ENCODE measurements at places on chromosomes 6 and 20. TPM values are rescaled to one million over a fixed set of nuclear protein-coding genes. Genes with fewer than 3 reads are reported as not detected.

GRCh38 chr20:61299618-61300017 lies 47.6 kb downstream of the CDH4 start:
- DNase-seq, result no peak

DNA sequence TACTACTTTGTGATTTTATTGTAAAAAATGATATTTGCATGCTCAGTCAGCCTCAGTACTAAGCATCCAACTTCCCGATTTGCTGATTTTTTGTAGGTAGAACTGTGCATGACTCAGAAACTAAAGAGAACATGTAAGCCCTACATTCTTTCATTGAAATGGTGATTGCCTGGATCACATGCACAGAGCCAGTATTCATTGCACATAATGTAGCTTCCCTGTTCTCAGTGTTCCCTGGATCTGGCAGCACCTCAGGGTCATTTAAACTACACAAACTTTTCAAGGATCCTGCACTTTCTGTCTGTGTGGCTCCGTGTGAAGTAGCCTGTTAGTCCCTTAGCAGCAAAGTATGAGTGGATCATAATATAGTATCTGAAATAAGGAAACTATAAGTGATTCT lies 422.9 kb upstream of the AGPAT4 start:
- DNase-seq, result no peak

SUN5 gene
- not detected for total RNA-seq

DNA sequence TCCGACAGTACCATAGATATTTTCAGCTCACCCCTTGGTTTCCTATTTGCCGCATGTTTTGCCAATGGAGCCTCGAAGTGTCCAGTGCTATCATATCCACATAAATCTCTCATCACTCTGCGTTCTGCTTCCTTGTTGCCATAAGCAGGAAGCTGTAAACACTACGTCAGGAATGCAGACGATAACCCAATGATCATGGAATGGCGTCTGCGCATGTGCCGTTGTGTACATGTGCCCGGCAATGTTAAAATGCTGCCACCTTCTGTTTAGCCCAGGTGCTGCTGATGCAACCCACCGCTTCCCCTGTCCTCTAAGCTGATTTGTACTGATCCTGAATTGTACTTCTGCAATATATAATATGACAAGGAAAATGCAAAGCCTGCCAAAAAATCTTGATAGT lies 607.5 kb downstream of the HDGFL1 start:
- peak; percentile 81 for DNase-seq

- DNase-seq, result no peak
Measured at GRCh38 chr6:27777614-27778355, 134.4 kb downstream of the OR2B2 start.

GRCh38 chr6:71254323-71254722 lies 34.3 kb upstream of the OGFRL1 start:
- no peak for DNase-seq

GRCh38 chr20:17494201-17494600 lies 37.0 kb downstream of the BFSP1 start:
- DNase-seq, result no peak

DNA sequence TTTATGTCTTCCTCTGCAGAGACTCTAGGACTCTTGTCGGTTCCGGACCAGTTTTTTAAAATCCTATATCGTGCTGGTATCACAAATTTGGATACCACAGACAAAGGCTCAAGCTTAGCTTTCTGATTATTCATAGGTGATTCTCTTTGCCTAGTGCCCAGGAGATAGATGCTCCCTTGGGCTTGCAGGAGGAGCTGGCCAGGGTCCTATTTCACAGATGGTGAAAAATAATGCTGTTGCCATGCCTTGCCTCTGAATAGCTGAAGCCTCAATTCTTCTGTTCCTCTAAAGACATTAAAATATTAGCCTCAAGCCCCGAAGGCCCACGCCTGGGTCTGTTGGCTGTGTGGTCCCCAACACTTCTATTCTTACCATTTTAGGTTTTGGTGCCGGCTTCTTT lies 123.9 kb upstream of the BACH2 start:
- no peak for DNase-seq

- DNase-seq, result peak; percentile 58
Measured at GRCh38 chr6:168865-169455, 123.3 kb upstream of the DUSP22 start.

GSTA2 gene
- not detected for total RNA-seq

DNA sequence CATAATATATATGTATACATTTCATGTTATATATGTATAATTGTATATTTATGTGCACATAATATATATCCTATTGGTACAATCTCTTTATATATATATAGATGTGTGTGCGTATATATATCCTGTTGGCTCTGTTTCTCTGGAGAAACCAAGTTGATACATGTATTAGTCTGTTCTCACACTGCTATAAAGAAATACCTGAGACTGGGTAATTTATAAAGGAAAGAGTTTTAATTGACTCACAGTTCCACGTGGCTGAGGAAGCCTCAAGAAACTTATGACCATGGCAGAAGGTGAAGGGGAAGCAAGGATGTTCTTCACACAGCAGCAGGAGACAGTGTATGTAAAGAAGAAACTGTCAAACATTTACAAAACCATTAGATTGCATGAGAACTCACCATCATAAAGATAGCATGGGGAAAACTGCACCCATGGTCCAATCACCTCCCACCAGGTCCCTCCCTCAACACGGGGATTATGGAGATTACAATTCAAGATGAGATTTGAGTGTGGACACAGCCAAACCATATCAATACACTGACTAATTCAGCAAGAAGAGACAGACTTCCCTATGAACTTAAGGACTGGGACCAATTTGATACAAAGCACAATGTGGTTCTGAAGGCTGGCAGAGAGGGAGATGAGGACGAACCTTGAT lies 14.0 kb downstream of the CST3 start:
- no peak for DNase-seq

DNA sequence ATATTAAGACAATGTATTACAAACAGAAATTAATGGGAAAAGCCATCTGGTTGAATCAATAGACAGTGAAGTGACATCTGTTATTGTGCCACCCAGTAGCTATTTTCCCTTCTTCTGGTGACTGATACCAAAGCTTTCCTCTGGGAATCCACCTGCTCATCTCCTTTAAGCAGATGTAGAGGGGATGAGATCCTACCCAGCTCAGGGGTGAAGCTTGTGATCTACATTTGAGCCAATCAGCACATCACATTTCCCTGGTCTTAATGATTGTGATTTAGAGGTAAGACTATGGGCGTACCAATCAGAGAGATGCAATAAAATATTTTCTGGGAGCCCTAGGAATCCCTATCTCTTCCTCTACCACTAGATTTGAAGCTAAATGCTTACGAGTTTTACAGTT lies 782.9 kb downstream of the PTPRT start:
- DNase-seq, result no peak

UST gene
- total RNA-seq, result 5.7 TPM

HIVEP2 gene
- total RNA-seq, result 8.8 TPM

DNA sequence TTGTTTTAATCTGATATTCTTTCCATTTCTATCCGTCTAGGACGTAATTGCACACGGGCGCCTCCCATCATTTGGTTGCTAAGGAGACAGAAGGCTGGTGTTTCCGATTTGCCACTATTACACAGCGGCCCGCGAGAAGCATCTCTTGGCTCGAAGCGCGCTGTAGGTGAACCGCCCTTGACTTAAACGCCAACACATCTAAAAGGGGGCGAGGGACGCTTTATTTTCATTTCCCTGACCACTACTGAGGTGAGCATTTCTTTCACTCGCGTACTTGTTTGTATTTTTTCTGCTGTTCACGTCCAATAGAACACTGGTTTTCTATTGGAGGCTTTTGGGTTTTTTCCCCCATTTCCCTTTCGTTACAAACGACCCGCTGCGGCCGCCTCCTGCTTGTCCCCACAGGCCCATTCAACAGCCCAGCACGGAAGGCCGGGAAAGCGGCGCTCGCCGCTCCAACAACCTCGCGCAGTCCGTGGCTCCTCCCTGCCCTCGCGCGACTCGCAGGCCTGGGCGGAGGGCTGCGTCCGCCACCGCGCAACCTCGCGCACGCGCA lies 505 bp upstream of the WRNIP1 start:
- peak; percentile 81 for DNase-seq

SPATS1 gene
- not detected for total RNA-seq

TMEM217 gene
- total RNA-seq, result 0.78 TPM

- DNase-seq, result no peak
Measured at GRCh38 chr6:91098006-91098405, 511.1 kb upstream of the MAP3K7 start.

DNA sequence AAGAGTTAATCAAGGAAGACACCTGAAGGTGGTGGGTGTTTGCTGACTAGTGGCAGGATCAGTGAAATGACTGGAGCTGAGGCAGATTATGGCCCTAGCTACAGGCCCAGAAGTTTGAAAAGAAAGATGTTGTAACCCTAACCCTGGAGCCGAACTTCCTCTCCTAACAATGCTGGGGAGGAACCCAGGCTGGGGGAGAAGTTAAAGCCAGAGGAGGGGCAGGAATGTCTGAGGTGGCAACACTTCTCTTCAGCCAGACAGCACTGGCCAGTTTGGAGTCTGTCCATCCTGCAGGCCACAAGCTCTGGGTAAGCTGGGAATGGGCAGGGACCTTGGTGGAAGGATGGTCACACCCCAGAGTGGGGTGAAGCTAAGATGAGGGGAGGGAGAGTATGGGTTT lies at the start of gene LST1:
Gene LST1, plus strand, starts transcription at position 270 of the 400 bp plus-strand sequence. CDS start 1,023 bp downstream, outside the sequence.
- no peak for DNase-seq

Measured in RPMI7951 (cell line).